Stimulated activated CD4-positive, alpha-beta T cell treated with anti-CD3 and anti-CD28 coated beads, TNF-alpha, amount 100 ng/mL, for 24 hours (primary cell): ENCODE measurements at places on chromosomes 7 and 10.

GRCh38 chr10:33754052-33754451 is 419.6 kb upstream of the NRP1 start:
- DNase-seq: no peak

DNA sequence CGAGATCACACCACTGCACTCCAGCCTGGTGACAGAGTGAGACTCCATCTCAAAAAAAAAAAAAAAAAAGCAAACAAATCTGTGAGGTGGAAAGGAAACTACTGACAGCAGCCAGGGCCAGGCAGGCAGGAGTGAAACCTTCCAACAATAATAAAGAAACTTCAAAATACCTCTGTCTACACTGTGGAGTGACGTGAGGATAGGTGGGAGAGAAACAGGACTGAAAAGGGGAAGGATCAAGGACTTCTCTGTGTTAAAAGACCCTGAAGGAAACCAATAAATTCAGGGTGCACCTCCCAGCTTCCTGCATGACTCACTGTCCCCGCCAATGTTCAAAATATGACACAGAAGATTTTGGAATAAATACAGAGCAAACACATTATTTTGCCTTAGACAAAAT is 82.9 kb downstream of the KIAA1549 start:
- peak; percentile 15 for DNase-seq

DNA sequence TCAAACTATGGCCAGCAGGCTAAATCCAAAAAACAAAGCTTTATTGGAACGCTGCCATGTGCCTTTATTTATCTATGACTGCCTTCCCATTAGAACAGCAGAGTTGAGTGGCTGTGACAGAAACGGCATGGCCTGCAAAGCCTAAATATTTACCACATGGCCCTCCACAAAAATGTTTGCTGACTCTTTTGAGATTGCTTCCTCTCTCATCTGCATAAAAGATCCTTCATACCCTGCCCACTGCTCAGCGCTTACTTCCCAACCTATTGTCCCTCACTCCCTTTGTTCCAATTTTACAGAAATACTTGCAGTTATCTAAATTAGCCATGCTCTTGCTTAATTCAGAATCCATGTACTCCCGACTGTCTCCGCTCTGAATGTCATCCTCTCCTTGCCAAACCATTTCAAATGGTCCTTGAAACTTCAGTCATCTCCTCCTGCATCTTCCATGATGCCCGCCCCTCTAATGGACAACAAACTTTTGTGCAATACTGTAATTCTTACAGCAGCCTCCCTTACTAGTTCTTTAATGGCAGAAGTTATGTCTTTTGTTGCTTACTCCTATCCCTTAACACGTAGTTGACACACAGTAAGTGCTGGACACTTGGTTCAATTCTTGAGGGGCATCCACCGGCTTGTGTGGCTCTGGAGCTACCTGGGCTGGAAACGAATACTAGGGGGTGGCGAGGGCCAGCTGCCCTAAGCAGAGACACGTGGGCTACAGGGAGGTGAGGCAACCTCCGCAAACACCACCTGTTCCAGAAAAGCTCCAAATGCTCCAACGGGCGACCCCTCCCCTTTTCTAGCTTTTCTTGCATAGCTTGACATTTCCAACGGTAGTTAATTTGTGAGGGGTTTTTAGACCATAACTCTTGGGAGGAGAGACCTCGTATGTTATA is 832 bp downstream of the XRCC2 start:
- peak; percentile 9 for DNase-seq

DNA sequence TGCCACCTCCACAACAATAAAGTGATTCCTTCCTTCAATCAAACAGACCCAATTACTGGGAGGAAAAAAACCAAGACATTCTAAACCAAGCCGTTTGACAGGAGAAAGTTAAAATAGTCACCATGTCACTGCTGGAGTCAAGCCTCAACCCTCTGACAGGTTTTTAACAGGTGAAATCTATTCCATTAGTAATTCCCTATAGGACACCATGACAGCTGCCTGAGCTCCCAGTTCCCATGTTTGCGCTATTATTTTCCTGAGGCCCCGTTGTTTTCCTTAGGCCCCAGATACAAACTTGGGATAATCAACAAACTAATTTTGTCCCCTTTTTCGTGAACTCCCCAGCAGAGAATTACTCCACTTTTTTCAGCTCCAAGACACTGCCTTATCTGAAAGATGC is 113.9 kb downstream of the ARL5B start:
- DNase-seq: no peak

DNA sequence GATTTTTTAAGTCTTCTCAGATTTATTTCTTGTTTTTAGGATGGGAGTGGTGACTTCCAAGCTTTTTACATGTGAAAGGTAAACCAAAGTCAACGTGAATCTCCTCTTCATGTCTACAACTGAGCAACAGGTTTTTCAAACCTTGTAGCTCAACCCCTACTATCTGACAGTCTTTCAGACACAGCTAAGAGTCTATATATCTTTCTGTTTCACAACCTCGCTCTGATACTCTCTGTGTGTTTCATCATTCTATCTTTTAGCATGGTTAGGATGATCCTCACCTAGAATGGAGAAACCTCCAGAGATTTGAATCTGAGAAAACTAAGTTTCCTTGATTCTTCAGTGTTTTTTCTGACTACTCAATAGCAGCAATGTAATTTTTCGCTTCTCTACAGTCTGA is 96.1 kb downstream of the EPDR1 start:
- no peak for DNase-seq

- DNase-seq: no peak
These were observed 31.5 kb downstream of the PWWP2B start for GRCh38 chr10:132428486-132428995.

GRCh38 chr10:62021128-62021665 is 119.7 kb downstream of the ARID5B start:
- no peak for DNase-seq

- DNase-seq: peak; percentile 62
These were observed 4.4 kb downstream of the SPOCK2 start for GRCh38 chr10:72083790-72084459.

- DNase-seq: no peak
These were observed 21.8 kb downstream of the ELFN1 start for GRCh38 chr7:1691601-1692514.

GRCh38 chr10:78523453-78523852 is 489.8 kb downstream of the RPS24 start:
- DNase-seq: no peak

- DNase-seq: no peak
These were observed 103.8 kb upstream of the PARD3 start for GRCh38 chr10:34918776-34919315.

DNA sequence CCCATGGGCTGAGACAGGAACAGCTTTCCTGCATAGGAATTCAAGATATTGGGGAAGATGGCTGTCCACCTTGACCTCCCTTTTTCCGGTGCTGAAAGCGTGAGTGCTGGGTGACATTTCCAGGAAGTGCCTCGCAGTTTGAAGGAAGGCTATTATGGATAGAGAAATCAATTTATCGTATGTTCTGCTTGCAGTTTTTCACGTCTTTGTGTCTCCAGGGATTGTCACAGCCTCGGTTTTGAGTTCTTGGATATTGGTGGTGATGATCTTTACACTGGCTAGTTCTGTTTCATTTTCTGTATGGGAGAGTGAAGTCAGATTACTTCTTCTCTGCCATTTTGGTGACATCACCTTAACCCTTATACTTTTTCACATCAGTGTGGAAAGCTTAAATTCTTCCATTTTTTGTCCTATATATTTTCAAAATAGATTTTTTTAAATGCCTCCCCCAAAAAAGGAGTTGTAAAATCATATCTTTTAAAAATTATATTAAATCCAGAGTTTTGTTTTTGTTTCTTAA is 102.5 kb upstream of the APBB1IP start:
- no peak for DNase-seq

DNA sequence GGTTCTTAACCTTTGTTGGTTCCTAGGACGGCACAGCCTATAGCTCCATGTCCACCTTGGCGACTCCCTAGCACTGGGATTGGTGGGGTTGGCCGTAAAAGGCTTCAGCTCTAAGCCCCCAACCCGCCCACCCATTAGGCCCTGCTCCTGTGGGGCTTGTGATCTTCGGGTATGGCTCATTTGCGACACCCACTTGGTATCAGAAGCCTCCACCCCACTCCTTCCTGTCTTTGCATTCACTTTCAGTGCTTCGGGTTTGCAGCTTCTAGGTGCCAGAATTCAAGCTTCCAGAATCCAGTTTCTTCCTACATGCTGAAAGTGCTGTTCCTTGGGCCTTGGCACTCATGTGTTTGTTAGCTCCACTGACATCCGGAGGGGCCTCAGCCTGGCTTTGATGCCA is 39.5 kb downstream of the HABP2 start:
- no peak for DNase-seq

DNA sequence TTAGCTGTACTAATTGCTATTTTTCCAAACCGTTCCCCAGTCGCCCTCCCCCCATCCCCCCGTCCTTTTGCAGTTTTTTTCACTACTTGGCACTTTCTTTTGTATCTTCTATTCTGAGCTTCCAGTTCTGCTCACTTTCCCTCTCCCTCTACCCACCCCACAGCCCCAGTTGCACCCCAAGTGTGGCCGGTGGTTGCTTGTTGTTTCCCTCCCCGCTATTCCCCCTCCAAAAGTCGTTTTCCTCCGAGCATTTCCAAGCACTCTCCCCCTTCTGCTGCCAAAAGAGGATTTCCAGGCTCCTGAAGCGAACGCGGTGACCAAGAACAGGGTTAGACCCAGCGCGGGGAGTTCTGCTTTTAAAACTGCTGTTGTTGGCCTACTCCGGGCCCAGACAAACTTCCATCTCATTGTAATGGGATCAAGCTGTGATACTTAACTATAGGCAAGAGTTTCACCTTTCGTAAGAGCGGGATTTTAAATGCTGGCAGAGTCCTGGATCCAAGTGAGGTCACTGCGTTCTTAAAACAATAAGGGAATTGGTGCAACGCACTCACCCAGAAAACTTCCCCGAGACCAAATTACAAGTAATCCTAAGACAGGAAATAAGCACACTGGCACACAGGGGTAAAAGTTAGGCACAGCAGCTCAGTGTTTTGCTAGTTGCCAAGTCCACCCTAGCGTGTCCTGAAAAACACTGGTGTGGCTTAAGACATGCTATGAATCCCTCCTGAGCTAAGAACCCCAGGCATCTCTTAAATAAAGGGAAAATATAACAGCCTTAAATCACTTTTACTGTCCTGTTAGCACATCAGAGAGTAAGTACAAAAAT is 1.5 kb upstream of the RGS10 start:
- DNase-seq: no peak

DNA sequence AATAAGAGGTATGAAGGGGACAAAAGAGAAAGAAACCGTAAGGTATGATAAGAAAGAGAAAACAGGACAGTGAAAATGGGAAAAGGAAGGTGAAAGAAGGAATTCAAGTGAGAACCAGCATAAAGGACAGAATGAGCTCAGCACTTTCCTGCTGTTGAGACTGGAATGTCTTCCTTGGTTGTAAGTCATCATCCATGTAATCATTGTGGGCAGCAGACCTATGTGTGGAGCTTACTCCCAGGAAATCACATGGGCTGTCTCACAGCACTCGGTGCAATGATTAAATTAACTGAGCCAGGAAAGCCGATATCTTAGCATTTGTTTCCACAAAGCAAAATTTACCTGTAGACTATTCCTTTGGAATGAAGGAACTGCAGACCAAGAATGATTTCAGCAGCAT is 118.1 kb downstream of the PRKCQ start:
- no peak for DNase-seq

DNA sequence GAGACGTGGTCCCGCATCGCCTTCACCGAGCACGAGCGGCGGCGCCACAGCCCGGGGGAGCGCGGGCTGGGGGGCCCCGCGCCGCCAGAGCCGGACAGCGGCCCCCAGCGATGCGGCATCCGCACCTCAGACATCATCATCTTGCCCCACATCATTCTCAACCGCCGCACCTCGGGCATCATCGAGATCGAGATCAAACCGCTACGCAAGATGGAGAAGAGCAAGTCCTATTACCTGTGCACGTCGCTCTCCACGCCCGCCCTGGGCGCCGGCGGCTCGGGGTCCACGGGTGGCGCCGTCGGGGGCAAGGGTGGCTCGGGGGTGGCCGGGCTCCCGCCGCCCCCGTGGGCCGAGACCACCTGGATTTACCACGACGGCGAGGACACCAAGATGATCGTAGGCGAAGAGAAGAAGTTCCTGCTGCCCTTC is 737 bp downstream of the CNNM2 start:
- no peak for DNase-seq

GRCh38 chr10:99930731-99931550 is 78.8 kb downstream of the DNMBP start:
- no peak for DNase-seq

DNA sequence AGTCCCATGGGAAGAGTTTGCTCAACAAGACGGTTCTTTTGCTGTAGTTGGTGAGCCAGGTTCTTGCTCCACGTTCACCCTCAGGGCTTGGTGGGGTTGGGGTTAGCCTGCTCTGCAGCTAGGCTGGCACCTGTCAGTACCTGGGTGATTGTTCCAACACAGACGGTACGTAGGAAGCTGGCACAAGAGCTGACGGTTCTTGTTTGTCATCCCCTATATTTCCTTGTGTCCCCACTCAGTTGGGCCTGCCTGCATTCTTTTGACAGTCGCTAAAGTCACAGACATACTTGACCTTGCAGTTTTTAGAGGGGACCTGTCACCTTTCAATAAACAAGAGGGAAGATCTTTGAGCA is 40.2 kb upstream of the SYPL1 start:
- no peak for DNase-seq

DNA sequence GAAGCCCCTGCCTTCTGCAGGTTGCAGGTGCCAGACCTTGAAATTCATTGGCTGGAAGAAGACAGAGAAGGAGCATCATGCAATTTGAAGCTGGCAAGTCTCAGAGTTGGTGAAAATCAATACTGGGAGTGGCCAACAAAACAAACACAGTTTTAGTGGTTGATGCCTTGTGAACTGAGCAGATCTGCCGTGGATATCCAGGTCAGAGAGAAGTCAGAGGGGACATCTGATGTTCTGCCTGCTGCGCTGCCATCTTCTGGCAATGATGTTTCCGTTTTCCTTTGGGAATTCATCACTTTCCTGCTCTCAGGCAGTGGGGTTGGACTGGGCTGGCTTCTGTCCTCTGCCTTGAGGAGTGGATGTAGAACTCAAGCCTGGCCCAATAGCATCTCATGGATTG is 132.0 kb downstream of the RPS24 start:
- no peak for DNase-seq

- no peak for DNase-seq
These were observed 4.2 kb downstream of the GDF2 start for GRCh38 chr10:47326306-47326926.

GRCh38 chr10:71743089-71743838 is 23.7 kb upstream of the C10orf105 start:
- DNase-seq: no peak

- no peak for DNase-seq
These were observed 55.2 kb downstream of the LRRN3 start for GRCh38 chr7:111146136-111146535.

- no peak for DNase-seq
These were observed 351.1 kb upstream of the ETV1 start for GRCh38 chr7:14340393-14341074.

- DNase-seq: no peak
These were observed 10.8 kb downstream of the SLF2 start for GRCh38 chr10:100923580-100923979.

- DNase-seq: no peak
These were observed 38.6 kb downstream of the MPLKIP start for GRCh38 chr7:40095695-40096327.
